ENCODE measurements at places on chromosomes 13 and 19.

DNA sequence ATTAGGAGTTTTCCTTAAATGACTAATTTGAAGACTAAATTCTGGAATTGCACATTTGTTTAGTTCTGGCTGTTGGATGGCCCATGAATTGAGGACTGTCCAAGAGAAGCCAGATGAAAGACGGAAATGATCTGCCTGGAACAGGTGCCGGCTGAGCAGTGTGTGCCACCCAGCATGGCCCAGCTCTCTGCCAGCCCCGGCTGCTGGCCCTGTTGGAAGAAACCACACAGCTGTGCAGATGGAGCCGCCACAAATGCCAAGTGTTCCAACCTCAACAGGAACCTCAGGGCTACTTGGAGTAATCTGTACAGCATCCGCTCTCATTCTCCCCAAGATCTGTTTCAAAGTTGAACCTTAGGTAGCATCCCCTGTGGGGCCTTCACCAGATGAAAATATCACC is 67.0 kb upstream of the STARD13 start:
- no peak for DNase-seq

DNA sequence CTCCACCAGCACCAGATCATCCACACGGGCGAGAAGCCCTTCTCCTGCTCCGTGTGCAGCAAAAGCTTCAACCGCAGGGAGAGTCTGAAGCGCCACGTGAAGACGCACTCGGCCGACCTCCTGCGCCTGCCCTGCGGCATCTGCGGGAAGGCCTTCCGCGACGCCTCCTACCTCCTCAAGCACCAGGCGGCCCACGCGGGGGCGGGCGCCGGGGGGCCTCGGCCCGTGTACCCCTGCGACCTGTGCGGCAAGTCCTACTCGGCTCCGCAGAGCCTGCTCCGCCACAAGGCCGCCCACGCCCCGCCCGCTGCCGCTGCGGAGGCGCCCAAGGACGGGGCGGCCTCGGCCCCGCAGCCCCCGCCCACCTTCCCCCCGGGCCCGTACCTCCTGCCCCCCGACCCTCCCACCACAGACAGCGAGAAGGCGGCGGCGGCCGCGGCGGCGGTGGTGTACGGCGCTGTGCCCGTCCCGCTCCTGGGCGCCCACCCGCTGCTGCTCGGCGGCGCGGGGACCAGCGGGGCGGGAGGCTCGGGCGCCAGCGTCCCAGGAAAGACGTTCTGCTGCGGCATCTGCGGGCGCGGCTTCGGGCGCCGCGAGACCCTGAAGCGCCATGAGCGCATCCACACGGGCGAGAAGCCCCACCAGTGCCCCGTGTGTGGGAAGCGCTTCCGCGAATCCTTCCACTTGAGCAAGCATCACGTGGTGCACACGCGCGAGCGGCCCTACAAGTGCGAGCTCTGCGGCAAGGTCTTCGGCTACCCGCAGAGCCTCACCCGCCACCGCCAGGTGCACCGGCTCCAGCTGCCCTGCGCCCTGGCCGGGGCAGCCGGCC is 9.4 kb downstream of the ZNF784 start:
- DNase-seq = no peak

GRCh38 chr13:106467427-106468122 is 67.9 kb downstream of the EFNB2 start:
- DNase-seq = no peak

- no peak for DNase-seq
These were observed 384.2 kb upstream of the ZNF507 start for GRCh38 chr19:31961191-31961590.

- no peak for DNase-seq
These were observed 450.7 kb downstream of the TSHZ3 start for GRCh38 chr19:30898353-30899103.

DNA sequence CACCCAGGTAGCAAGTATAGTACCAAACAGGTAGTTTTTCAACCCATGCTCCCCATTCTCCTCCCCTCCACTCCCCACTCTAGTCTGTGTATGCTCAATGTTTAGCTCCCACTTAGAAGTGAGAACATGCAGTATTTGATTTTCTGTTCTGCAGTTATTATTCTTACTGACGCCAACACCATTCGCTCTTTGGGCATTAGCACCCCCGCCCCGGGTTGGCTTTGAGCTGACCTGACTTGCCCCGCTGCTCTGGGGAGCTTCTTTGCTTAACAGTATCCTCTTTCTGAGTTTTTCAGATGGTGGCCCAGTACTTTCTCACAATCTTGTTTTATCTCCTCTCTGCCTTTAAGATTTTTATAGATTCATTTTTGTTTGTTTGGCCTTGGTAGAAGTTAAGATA is 138.7 kb downstream of the CRYL1 start:
- no peak for DNase-seq

DNA sequence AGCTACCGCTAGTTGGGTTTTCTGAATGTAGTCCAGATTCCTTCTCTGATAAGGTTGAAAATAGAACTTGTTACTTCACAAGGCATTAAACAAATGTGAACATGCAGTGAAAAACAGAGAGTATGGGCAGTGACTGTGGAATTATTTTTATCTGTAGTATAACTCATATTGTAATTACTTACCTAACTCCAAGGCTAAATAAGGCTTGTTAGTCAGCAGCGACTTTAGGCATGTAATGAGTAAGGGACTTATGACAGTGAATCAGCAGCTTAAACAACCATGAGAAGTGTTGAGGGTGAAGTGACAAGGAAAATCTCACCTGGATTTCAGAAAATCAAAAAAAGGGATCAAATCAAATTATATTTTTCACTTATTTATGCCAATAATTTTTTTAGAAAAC is 1719.5 kb upstream of the MIR17HG start:
- DNase-seq = no peak

DNA sequence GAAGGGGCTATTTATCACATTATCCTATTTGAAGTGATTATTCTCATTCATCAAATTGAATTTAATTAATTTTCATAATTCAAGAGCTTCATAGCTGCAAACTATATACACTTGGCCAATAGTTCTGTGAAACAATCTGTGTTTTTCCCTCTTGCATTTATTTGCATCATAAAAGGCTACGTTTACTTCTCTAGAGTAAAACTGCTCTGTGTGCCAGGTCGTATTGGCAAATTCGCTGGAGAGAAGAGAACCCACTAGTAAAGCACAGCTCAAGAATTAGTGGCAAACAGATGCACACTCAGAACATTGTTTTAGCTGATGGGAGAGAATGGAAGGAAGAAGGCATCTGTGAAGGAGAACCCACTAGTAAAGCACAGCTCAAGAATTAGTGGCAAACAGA is 81.8 kb downstream of the CYSLTR2 start:
- no peak for DNase-seq

DNA sequence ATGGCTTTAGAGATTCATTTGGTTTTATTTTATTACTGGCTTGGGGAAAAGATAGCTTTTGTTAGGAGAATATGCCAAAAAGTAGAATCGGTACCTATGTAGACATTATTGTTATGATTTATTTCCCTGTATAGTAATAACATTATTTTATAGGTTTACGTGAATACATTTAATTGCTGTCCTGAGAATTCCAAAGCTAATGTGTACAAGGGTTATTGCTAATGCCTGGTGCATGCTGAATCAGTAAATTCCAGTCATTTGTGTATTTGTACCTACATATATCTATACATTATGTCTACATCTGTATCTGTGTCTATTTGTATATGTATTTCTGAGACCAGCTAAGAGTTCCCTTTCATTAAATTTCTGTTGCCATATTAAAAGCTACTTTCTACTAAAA is 550.9 kb downstream of the GPC6 start:
- DNase-seq = no peak

GRCh38 chr19:5718579-5719273 is 1.2 kb downstream of the LONP1 start:
- DNase-seq = no peak

Measured in immature natural killer cell (primary cell).